ENCODE measurements at places on chromosomes 1 and 21.
A peak's percentile ranks its signal among the peaks of the same experiment; 100 is the strongest.

DNA sequence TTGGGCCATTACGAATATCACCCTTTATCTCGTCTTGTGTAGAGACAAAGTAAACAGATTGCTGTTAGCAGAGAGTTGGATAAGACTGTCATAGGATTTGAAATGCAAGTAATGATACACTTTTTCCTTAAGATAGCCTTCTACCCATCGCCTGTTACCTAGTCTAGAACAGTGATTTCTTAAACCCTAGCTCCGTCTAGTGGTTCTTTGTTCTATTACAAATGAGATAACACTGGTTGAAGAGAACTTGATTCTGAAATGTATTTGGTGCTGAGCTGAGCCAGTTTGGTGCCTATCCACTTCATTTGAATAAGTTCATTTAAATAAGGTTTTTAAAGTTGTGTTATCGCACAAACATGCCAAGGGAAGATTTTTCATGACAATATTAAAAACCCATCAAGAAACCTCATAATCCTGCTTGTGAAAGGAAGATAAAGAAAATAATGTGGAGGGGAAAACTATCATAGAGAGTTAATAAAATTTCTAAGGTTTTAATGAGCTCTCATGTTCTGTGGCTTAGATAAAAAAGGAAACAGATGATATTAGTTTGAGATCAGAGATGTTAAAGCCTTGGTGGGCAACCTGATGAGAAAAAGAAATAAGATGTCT, 1.5 kb upstream of the KCNH1 start:
- DNase-seq: peak; percentile 52

DNA sequence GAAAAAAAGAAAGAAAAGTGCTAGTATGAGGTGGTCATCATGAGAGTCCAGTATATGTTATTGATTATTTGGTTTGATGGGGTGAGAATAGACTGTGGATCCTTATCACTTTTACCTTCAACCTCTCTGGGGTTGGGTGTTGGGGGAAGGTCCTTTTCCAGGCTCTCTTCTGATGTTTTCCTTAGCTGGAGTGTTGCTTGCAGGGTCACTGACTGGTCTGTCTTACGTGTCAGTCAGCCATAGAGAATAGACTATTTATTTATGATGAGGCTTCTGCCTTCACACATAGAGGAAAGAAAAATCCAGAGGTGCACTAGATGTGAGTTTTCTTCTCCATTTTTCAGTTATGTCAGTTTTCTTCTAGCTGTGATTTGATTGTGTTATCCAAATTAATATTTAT, 36.5 kb downstream of the MAP3K21 start:
- DNase-seq: no peak

GRCh38 chr1:23475134-23475628, 8.8 kb downstream of the ASAP3 start:
- no peak for DNase-seq

DNA sequence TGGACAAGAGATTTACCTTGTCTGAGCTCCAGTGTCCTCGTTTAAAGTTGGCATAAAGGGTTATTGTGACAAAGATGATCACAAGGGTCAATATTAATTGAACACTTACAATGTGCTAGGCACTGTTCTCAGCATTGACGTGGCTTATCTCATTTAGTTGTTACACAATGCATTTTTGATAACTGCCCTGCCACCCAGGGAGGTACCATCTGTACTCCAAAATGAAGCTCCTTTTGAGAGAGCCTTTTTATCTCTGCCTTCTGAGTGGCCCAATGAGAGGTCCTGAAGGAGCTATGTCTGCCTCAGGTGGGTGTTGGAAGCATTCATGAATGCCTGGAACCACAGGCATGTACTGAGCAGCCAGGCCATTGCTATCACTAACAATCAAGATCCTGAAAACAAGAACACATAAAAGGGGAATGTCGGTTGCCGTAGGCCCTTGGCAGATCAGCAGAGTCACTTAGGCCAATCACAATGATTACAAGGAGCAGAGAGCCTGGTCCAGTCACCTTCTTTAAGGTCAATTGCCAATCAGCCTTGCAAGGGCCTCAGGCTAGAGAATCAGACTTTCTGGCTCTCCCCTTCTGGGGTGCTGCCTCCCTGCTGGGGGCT, 78.5 kb downstream of the NMNAT2 start:
- no peak for DNase-seq

GRCh38 chr1:111576547-111576946, 43.0 kb upstream of the RAP1A start:
- DNase-seq: no peak

DNA sequence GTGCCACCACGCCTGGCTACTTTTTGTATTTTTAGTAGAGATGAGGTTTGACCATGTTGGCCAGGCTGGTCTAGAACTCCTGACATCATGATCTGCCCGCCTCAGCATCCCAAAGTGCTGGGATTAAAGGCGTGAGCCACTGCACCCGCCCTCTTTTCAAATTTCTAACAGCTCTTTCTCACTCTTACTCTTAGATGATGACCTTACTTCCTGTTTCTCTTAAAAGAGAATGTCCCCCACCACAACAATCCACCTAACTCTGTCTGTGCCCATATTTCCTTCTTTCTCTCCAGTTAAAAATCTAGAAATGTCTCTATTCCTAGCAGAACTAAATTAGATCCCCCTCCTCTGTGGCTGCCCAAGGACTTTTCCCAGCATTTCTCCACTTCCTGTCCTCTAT, 46.6 kb upstream of the RGS2 start:
- no peak for DNase-seq

- DNase-seq: no peak
These were observed 377.5 kb downstream of the GPATCH2 start for GRCh38 chr1:217253351-217253750.

GRCh38 chr21:38699048-38699447, 106.7 kb upstream of the ETS2 start:
- no peak for DNase-seq

DNA sequence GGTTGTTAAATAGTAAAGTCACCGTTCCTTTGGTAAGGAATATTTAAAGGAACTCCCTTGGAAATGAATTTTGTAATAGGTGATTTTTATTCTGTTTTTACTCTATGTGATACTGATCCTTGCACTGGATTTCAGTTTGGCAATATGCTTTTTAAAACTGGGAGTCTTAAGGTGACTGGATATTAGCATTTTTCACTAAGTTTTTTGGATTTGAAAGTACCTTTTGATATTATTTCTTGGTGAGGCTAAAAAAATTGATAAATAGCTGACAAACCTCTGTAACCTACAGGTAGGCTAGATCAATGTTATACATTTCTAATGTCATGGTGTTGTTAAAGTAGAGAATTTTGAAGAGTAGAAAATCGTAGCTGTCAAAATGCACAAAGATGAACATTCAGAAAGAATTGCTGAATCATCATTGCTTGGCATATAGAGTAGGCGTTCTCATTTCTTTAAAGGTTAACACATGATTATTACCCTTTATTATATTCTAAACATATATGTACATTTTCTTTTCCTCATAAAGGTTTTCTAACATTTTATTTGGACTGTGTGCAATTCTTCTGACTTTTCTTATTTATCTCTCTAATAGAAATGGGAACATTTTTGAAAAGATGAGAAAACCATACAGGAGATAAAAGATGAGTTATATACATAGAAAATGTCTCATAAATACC, 1.5 kb upstream of the DNAJB4 start:
- DNase-seq: no peak

DNA sequence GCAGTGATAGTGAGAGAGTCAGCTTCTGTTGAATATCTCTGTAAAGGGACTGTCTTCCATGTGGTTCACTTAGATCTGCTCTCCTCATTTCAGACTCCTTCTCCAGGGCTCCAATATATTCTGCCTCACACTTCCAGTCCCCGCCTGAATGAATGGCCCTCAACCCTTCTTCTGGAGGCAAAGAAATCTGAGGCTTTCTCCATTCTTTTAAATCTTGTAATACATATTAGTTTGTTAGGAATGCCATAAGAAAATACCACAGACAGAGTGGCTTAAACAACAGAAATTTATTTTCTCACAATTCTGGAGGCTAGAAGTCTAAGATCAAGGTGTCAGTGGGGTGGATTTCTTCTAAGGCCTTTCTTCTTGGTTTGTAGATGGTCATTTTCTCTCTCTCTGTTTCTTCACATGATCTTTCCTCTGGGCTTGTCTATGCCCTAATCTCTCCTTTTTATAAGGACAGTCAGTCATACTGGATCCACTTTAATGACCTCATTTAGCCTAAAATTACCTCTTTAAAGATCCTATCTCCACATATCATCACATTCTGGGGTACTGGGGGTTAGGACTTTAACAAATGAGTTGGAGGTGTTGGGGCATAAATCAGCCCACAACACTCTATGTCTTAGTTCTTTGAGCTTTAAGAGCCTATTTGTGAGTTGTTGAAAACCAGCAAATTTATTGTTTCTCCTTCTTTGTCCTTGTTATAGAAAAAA, 128.5 kb upstream of the KCNK2 start:
- DNase-seq: no peak

DNA sequence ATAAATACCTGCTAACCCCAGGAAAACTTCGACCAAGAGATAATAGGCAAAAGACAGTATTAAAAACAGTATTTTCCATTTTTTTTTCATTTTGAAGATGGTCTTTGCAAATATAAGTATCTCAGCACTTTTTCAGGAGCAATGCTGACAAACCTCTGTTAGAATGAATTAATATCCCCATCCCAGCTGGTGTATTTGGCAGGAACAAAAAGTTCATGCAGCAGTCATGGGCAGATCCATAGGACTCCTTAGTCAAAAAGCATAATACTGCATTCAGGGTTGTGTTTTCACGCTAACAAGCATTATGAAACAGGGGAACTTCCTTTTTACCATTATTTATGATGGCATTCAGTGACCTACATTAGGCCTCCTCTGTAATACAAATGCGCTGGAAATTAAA, 344.0 kb downstream of the ST6GALNAC3 start:
- DNase-seq: no peak

DNA sequence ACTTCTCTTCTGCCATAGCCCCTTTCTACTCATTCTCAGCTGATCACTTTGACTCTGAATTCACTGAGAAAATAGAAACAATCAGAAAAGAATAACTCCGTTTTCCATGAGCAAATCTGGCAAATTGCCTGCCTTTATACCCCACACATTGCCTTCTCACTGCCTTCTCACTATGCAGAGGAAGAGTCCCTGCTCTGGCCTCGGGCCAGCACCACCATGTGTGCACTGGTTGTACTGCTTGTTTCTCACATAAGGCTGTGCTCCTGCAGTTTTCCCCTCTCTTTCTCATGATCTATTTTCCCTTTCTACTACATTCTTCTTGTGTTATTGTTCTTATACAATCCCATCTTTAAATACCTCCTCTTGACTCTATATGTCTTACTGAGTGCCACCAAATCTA, 2.3 kb upstream of the HMGCS2 start:
- no peak for DNase-seq

DNA sequence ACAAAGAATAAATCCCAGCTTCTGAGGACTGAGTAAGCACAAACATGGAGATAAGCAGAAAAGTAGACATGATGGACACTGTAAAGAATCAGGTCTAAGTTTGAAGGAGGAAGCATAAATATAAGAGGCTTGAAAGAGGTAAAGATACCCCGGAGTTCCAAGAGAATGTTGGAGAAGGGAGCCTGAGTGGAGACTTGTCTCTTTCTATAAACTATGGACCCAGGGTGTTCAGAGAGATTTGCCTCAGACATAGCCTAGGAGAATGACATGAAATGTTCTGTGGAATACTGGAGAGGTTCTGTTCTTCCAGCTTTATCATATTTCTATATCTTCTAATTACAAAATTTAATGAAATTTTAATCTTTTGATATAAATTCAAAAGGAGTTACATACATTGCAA, 554.3 kb upstream of the B3GALT2 start:
- DNase-seq: no peak

DNA sequence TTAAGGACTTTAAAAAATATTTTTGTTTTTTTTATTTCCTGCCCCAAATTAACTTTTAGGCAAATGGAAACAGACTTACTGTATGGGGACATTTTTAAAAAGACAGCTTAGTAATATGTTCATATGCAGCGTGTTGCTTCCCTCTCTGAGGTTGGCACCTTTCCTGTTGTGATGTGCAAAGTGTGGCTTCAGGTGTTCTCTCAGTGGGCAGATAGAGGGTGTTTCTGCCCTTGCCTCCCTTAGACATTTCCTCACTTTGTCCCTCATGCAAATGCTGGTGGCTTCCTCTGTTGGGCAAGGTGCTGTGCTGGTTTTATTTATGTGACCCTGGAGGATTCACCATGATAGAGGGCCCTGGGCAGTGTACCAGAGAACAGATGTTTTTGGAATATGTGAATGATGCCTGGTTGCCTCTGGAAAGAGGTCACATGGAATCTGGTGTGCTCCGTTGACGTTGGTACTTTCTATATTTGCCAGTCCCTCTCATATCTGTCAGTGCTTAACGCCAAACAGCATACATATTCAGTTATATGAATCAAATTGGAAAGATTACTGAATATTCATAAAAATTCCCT, 123.5 kb downstream of the PATJ start:
- no peak for DNase-seq

DNA sequence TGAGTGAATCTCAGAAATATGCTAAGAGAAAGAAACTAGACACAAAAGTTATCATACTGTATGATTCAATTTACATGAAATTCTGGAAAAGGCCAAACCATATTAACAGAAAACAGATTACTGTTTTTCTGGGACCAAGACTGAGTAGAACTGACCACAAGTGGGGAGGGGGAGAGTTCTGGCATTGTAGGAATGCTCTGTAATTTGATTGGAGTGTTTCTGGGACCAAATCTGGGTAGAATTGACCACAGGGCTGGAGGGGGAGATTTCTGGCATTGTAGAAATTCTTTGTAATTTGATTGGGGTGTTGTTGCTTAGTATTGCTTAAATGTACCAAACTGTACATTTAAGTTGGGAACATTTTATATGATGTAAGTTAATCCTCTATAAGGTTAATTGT, 3.4 kb upstream of the OR10K1 start:
- no peak for DNase-seq

GRCh38 chr1:237888143-237888542, 2.6 kb downstream of the ZP4 start:
- no peak for DNase-seq

GRCh38 chr21:19268686-19269085, 865.1 kb upstream of the TMPRSS15 start:
- no peak for DNase-seq

DNA sequence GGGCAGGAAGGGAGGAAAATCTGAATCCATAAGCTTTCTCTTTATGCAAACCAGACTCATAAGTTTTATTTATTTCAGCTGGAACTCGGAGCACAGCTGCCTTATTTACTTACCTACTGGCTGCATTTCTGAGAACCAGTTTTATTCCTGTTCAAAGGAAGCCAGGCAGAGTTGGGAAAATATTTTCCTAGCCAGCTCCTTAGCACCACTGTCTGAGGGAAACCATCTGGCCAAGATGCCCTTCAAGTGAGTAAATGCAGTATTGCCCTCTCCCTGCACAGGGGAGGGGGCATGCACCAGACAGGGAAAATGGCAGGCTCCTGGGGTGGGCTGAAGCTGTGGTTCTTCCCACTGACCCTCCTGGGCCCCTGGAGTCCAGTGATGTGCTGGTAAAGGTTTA, 28.9 kb upstream of the FMOD start:
- no peak for DNase-seq

- DNase-seq: no peak
These were observed 36.3 kb downstream of the ERICH3 start for GRCh38 chr1:74637296-74637695.

DNA sequence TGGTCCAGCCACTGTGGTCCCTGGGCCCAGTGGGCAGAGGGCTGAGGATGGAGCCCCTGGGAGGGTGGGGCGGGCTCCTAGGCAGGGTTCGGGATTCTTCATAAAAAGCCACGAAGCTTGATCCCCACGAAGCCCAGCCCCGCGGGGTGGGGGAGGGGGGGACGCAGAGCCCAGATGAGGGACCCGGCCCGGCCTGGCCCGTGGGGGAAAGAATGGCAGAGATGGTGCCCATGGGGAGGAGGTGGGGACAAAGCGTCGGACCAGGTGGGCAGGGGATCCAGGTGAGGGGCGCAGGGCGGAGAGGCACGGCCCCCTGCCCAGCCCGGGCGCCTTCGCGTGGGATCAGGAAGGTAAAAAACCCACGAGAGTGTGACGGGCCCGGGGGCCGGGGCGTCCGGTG, 6.0 kb upstream of the SMIM12 start:
- no peak for DNase-seq

All from GM13977 (cell line).